ENCODE measurements at places on chromosomes 5 and 9.

- no peak overlapping the region for H3K4me3 ChIP-seq
- H3K36me3 ChIP-seq, result no peaks in the 10 kb centered on the region
- no peak for DNase-seq
- H3K27ac ChIP-seq, result no peak overlapping the region
Observed at GRCh38 chr9:29144476-29144875, 1571.2 kb upstream of the C9orf72 start.

DNA sequence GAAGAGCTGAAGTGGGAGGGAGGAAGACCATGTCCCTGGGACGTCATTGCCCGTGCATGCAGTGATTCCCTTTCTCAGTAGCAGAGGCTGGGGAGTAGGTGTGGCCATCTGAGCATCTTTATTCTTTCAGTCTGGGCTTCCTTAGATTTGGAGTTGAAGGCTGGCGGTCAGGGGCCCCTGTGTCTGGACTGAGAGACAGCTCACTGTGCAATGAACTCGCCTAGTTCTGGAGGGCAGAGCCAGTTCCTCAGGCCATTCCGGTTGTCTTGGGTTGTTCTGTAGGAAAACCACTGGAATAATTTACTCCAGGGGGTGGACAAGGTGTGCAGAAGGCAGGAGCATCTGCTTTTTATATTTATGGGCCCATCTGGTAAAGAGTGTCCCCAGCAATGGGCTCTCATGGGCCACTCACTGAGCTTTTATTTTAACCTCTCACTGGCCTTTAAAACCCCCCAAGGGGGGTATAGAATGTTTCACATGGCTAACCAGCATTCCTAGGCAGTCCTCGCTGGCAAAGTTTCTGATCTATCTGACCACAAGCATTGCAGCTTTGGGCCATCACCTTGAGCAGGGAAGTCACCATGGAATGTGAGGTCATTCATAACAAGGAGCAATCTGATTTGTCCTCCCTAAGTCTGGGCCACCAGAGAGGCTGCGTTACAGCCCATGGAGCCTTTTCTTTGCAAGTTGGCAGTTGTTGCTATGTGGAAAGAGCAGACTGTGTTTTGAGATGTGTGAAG, 9.2 kb downstream of the STC2 start:
- H3K4me3 ChIP-seq, result no peak overlapping the region
- no peak for DNase-seq
- no peaks in the 10 kb centered on the region for H3K27me3 ChIP-seq
- H3K36me3 ChIP-seq, result peaks cover 70% of the 10 kb centered on the region

DNA sequence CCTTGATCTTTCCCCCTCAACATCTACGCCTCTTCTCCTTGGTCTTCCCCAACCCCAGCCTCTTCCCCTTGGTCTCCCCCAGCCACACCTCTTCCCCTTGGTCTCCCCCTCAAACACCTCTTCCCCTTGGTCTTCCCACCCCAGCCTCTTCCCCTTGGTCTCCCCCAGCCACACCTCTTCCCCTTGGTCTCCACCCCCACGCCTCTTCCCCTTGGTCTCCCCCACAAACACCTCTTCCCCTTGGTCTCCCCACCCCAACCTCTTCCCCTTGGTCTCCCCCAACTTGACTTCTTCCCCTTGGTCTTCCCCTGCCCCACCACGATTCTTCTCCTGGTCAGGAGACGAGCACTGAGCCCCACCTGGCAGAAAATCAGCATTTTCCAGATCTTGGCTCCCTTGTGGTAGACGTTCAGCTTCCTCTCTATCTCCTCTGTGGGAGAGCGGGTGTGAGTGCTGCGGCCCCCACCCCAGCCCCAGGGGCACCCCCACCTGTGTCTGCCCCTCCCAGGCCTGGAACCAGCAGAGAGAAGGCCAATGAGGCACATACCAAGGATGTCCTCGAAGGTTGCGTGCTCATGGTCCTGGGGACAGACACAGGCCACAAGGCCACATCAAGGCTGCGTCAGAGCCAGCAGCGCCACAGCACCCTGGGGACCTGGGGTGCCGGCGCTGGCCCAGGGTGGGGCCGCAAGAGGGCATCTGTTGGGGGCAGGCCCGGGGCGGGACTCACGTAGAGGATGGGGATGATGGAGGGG, 7.0 kb downstream of the NSMF start:
- no peaks in the 10 kb centered on the region for H3K36me3 ChIP-seq
- H3K27ac ChIP-seq, result no peak overlapping the region
- DNase-seq, result no peak
- no peaks in the 10 kb centered on the region for H3K27me3 ChIP-seq
- H3K4me3 ChIP-seq, result no peak overlapping the region
- H3K4me1 ChIP-seq, result peaks cover 8% of the 10 kb centered on the region

GRCh38 chr5:151896031-151896691, 28.5 kb downstream of the GLRA1 start:
- H3K4me1 ChIP-seq, result peaks cover 10% of the 10 kb centered on the region
- no peaks in the 10 kb centered on the region for H3K27me3 ChIP-seq
- H3K36me3 ChIP-seq, result no peaks in the 10 kb centered on the region

GRCh38 chr5:5144441-5144840, 4.3 kb downstream of the ADAMTS16 start:
- H3K4me3 ChIP-seq, result no peak overlapping the region
- H3K36me3 ChIP-seq, result no peaks in the 10 kb centered on the region
- H3K27me3 ChIP-seq, result peaks cover 19% of the 10 kb centered on the region
- DNase-seq, result no peak

DNA sequence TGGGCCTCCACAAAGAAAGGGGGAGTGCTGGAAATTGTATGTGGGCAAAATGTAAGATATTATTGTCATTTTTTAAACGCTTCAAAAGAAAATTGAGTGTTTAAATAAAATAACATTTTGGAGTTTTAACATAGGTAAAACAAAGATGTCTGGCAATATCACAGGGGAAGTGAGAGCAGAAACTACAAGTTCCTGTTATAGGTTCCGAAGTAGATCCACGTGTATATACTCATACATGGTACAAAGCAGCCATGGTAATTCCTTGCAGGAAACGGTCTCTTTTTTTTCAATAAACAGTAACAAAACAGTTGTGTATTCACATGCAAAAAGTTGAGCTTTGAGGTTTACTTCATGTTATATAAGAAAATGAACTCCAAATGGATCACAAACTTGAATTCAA, 78.4 kb downstream of the MTRR start:
- H3K36me3 ChIP-seq, result no peaks in the 10 kb centered on the region
- peaks cover 15% of the 10 kb centered on the region for H3K27me3 ChIP-seq
- no peak for DNase-seq
- no peak overlapping the region for H3K4me3 ChIP-seq
- H3K4me1 ChIP-seq, result no peaks in the 10 kb centered on the region

GRCh38 chr9:120688758-120689157, 25.5 kb downstream of the MEGF9 start:
- no peak overlapping the region for H3K27ac ChIP-seq
- no peak overlapping the region for H3K4me3 ChIP-seq
- no peaks in the 10 kb centered on the region for H3K27me3 ChIP-seq
- DNase-seq, result no peak
- peaks cover 20% of the 10 kb centered on the region for H3K4me1 ChIP-seq

GRCh38 chr5:172644711-172645110, 3.6 kb downstream of the NEURL1B start:
- no peak overlapping the region for H3K4me3 ChIP-seq
- H3K27ac ChIP-seq, result no peak overlapping the region
- peaks cover 4% of the 10 kb centered on the region for H3K4me1 ChIP-seq
- no peak for DNase-seq

DNA sequence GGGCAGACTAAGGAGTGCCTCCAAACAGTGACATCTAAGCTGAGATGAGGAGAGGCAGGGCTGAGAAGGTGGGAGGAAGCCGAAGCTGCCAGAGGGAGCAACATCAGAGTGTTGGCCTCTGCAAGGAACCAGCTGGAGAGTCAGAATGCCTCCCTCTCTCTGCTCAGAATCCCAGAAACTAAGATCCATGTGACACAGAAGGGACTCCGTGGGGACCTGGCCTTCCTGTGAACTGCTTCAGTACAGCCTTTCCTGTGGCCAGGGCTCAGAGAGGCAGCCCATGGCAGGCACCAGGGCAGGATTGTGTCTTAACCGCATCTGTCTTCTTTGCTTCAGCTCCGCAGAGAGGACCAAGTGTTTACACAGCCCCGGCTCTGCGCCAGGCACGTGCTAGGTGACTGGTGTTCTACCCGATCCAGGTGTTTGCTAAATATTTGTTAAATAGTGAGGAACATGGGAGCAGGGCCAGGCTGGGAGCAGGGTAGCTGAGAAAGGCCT, 33.5 kb downstream of the KCNMB1 start:
- H3K27me3 ChIP-seq, result peaks cover 66% of the 10 kb centered on the region
- H3K27ac ChIP-seq, result no peak overlapping the region
- H3K4me1 ChIP-seq, result no peaks in the 10 kb centered on the region
- no peak for DNase-seq

GRCh38 chr5:149857499-149857898, 87.1 kb downstream of the PDE6A start:
- H3K36me3 ChIP-seq, result no peaks in the 10 kb centered on the region
- DNase-seq, result no peak
- no peaks in the 10 kb centered on the region for H3K27me3 ChIP-seq
- no peak overlapping the region for H3K27ac ChIP-seq

DNA sequence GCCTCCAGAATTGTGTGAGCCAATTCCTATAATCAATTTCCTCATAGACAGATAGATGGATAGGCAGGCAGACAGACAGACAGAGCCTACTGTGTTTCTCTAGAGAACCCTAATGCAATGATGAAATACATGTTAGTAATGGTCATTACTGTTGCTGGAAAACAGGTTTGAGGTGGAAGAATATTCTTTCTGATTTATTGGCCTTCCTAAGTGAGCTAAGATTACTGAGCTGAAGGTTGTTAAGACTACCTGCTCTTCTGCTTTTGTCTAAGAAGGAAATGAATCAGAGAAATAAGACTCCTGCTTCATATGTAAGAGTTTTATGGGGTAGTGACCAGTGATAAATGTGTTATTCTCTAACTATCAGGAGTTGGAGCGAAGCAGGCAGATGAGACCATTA, 219.9 kb downstream of the ELAVL2 start:
- DNase-seq, result no peak
- no peaks in the 10 kb centered on the region for H3K27me3 ChIP-seq
- no peak overlapping the region for H3K4me3 ChIP-seq

GRCh38 chr5:9502864-9503263, 43.0 kb downstream of the SEMA5A start:
- H3K4me1 ChIP-seq, result peaks cover 11% of the 10 kb centered on the region
- no peaks in the 10 kb centered on the region for H3K36me3 ChIP-seq
- H3K27me3 ChIP-seq, result no peaks in the 10 kb centered on the region
- H3K27ac ChIP-seq, result no peak overlapping the region

GRCh38 chr5:136089791-136090190, 42.9 kb upstream of the SMAD5 start:
- H3K27me3 ChIP-seq, result no peaks in the 10 kb centered on the region
- no peak overlapping the region for H3K27ac ChIP-seq
- no peaks in the 10 kb centered on the region for H3K36me3 ChIP-seq
- no peak for DNase-seq
- H3K4me3 ChIP-seq, result no peak overlapping the region

DNA sequence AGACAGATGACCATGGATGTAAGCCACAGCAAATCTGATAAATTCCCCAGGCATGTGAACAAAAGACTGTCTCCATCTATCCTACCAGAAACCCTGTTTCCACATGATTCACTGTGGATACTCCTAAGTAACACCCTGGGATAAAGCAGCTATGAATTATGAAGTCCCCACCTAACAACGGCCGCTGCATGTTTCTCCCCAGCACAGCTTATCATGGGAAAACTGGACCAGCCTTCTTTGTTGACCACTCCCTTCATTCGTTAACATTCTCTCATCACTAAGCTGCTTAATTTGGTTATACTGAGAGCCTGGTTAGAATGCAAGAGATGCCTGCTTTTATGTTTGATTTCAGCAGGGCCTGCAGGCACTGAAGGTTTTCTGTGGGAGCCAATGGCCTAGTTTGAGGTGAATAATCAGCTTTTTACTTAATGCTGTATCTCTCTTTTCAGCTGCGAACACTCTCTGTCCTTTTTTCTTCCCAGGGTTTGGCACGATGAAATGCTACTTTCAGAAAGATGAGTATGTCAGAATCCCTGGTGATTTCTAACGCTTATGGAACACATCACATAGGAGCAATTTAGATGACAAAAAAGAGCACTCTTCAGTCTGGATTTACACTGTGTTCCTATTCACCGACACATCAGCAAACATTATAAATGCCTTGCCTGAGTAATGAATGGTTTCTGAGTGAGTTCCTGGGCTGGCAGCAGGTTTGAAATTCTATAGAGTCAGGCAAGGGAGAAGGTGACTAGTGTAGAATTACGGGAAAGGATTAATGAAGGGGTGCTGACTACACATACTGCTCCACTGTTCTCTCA, 318.4 kb upstream of the ZNF608 start:
- peaks cover 15% of the 10 kb centered on the region for H3K4me1 ChIP-seq
- peak; percentile 77 for DNase-seq
- no peaks in the 10 kb centered on the region for H3K27me3 ChIP-seq
- no peaks in the 10 kb centered on the region for H3K36me3 ChIP-seq
- no peak overlapping the region for H3K4me3 ChIP-seq

DNA sequence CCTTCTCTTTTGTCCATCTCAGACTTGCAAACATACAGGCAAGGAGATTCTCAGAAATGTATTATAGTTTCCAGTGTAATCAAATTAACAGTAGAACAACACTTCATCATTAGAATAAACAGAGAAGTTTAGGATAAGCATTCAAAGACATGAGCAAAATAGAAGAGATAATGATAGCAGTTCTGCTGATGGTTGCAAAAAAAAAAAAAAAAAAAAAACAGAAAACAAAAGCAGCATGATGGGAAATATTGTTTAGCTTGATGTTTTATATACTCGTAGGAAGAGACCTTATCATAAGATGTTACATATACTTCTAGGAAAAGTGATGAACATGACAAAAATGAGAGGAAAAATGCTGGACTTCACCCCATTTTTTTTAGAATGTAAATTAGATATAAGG, 1356.2 kb downstream of the MAT2B start:
- H3K27ac ChIP-seq, result no peak overlapping the region
- no peaks in the 10 kb centered on the region for H3K36me3 ChIP-seq
- DNase-seq, result no peak

GRCh38 chr5:125673359-125673950, 749.8 kb upstream of the GRAMD2B start:
- no peaks in the 10 kb centered on the region for H3K4me1 ChIP-seq
- no peaks in the 10 kb centered on the region for H3K36me3 ChIP-seq

DNA sequence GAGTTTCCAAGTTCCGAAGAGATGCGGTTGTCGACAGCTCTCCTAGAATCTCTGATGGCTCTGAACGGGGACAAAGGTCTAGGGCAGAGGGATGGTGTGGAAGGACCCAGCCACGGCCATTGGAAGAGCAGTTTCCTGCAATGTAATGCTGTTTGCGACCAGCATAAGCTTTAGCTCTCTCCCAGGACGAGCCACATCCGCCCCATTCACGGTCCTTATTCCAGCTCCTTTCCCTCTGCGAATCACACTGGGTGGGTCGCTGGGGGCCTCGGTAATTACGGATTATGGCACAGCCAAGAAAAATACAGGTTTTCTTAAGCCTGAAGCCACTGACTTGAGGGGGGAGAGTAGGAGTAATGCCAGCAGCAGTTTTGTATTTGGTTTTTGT, 22.7 kb downstream of the ANXA2R start:
- no peaks in the 10 kb centered on the region for H3K27me3 ChIP-seq
- peaks cover 10% of the 10 kb centered on the region for H3K4me1 ChIP-seq
- H3K36me3 ChIP-seq, result no peaks in the 10 kb centered on the region
- H3K4me3 ChIP-seq, result peak overlapping the region; percentile 79

- peak; percentile 72 for DNase-seq
- H3K27me3 ChIP-seq, result no peaks in the 10 kb centered on the region
- peaks cover 65% of the 10 kb centered on the region for H3K36me3 ChIP-seq
- peak overlapping the region; percentile 89 for H3K27ac ChIP-seq
Observed at GRCh38 chr9:127444921-127445850, 6.0 kb downstream of the RPL12 start.
